Mucosa of descending colon (tissue), 3 donors: ENCODE measurements at places on chromosomes 3 and 15. TPM values are rescaled to one million over a fixed set of nuclear protein-coding genes. Genes with fewer than 3 reads are reported as not detected.
A peak's percentile ranks its signal among the peaks of the same experiment; 100 is the strongest.

The ACKR4 gene
- 2.2 TPM for total RNA-seq

The MYLK gene
- 1,614 TPM for total RNA-seq

DNA sequence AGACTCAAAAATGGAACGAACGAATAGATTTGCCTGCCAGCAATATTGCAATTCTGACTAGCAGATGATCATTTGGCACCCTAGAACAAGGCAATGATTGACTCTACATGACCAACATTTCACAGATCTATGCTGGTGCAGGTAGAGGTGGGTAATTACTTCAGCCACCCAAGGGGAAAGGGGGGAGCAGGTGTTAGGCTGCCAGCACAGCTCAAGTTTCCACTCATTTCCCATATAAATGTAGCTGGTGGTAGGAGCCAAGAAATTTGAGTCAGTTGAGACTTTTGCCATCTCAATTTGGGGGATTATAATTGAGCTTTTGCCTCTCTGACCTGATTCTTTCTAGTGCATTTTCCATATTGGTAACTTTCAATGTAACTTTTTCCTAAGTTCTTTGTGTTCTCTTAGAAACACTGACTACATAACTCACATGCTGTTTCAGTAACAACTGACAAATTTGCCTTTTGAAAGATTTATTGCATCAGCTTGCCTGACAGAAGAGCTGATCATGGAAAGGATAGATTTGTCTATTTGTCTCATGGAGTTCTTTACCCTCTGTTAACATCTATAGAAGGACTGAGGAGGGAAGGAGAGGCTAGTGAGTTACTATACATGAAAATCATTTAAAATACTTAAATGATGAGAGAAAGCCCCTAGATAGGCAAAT, 902.5 kb downstream of the ZPLD1 start:
- DNase-seq, result no peak

DNA sequence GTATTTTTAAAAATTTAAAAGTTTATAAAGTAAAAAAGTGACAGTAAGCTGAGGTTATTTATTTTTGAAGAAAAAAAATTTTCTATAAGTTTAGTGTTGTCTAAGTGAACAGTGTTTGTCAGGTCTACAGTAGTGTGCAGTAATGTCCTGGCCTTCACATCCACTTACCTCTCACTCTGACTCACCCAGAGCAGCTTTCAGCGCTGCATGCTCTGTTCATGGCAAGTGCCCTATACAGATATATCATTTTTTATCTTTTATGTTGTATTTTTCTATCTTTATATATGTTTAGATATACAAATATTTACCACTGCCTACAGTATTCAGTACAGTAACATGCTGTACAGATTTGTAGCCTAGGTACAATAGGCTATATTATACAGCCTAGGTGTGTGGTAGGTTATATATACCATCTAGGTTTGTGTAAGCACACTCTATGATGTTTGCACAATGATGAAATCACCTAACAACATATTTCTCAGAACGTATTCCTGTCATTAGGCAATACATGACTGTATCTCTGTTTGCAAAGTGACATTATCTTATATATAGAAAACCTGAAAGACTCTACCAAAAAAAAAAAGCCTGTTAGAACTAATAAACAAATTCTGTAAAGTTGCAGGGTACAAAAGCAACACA, 75.9 kb upstream of the TMC3 start:
- DNase-seq, result no peak

The WDR93 gene
- not detected for total RNA-seq

- DNase-seq, result no peak
These were observed 73.1 kb downstream of the USF3 start for GRCh38 chr3:113623324-113623723.

- DNase-seq, result no peak
These were observed 963 bp downstream of the GRAMD1C start for GRCh38 chr3:113839551-113839950.

GRCh38 chr15:37967788-37968187, 33.3 kb downstream of the TMCO5A start:
- no peak for DNase-seq

DNA sequence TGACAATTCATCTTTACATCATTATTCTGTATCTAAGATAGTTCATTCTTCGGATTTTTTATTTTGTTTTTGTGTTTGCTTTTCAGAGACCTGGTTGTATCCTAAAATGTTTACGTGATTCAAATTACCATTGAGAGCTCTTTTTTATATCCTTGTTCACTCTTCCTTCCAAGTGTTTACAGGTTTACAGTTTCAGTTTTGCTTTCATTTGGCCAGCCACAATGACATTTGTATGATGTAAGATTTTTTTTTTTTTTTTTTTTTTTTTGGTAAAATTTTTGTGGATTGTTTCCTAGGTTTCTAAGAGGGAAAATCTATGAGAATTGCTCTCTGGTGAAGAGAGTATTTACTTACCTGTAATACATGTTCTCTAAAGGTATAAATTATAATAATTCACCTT, 55.0 kb downstream of the SETD5 start:
- DNase-seq, result no peak

- no peak for DNase-seq
These were observed 72.9 kb downstream of the LRRC28 start for GRCh38 chr15:99324082-99324620.

- no peak for DNase-seq
These were observed 522.8 kb downstream of the NLGN1 start for GRCh38 chr3:173920386-173920785.

DNA sequence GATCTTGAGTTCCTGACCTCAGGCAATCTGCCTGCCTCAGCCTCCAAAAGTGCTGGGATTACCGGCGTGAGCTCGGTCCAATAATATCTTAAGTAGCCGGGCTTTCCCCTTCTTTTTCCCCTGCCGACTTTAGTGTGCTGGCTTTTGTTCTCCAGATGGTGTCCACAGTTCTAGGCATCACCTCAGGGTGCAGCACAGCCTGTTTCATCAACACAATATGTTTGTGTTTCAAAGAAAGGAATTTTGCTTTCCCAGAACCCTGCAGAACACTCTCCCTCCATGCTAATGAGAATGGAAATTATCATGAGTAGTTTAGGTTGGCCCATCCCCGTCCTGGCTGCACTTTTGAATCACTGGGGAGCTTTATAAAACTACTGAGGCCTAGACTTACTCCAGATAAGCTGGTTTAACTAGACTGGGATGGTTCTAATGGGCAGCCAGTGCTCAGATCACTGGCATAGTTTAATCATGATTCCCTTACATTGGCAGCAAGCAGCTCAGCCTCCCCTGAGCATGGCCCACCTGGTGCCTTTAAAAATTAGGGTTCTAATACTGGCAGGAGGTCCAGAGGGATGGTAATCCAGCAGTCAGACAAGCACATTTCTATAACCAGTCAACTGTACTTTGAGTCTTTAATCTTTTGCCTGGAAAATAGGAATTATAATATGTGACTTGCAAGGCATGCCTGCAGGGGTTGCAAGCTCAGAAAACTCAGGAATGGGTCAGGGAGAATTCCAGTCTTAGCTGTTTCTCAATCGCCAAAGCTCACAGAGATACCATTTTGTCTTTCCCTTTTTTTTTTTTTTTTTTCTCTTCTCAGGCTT, 127.6 kb upstream of the RASGRP1 start:
- no peak for DNase-seq

- DNase-seq, result peak; percentile 64
These were observed 15.4 kb upstream of the CSPG4 start for GRCh38 chr15:75727851-75728715.

GRCh38 chr15:66089049-66089448, 164.5 kb downstream of the MEGF11 start:
- DNase-seq, result no peak

GRCh38 chr15:70530503-70530902, 232.9 kb downstream of the UACA start:
- DNase-seq, result no peak

DNA sequence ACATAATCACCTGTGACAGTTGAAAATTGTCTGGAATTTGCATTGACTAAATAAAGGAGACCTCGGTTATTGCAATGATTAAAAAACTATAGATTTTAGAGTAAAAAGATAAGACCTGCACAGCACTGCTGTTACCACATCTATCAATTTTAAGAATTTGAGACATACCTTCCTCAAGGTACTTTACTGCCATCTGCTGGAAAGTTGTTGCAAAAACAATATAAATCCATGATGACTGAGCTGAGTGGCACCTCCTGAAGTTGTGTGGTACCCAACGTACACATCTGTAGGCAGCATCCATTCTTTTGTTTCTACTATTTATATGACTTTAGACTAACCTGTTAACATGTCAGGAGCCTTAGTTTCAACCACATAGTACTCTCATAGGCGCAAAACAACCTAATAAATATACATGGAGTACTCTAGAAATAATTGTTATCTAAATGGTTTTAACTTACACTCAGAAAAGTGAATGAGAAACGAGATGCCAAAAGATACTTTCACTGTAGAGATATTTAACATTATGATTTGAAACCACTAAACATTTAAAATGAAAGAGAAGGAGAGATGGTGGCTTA, 106.7 kb downstream of the GHSR start:
- DNase-seq, result no peak
